HuH-7 (cell line): ENCODE measurements at places on chromosomes 13 and 19.

- peak; percentile 62 for DNase-seq
Measured at GRCh38 chr19:10219678-10220077, 11.5 kb downstream of the S1PR2 start.

DNA sequence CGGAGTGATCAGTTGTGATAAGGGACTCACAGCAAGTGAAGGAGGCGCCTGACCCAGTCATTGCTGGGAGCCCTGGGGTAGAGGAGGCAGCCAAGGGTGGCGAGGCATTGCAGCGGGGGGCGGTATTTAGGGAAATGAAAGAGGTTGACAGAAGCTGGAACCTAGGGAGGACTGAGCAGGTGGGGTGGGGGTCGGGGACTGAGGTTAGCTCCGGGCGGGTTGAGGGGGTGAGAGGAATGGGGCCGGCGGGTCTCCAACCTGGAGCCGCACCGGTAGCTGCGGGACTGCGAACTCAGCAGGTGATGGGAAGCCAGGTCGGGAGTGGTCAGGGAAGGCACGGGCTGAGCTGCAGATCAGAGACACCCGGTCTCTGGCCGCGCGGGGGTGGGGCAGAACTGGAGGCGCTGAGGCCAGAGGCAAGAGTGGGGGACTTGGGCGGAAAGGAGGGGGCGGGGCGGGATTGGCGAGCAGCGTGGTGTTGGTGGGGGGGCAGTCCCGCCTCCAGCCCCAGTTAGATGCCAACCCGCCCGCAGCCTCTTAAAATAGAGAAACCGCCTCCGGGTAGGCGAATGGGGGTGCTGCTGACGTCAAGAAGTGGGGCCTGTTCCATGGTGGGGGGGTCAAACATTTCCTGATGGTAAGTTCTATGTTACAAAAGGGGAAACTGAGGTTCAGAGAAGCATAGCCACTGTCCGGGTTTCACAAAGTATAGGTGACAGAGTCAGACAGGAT lies 1.5 kb downstream of the MAST3 start:
- no peak for DNase-seq

- no peak for DNase-seq
Measured at GRCh38 chr19:58326501-58326913, 287 bp upstream of the ZSCAN22 start.

DNA sequence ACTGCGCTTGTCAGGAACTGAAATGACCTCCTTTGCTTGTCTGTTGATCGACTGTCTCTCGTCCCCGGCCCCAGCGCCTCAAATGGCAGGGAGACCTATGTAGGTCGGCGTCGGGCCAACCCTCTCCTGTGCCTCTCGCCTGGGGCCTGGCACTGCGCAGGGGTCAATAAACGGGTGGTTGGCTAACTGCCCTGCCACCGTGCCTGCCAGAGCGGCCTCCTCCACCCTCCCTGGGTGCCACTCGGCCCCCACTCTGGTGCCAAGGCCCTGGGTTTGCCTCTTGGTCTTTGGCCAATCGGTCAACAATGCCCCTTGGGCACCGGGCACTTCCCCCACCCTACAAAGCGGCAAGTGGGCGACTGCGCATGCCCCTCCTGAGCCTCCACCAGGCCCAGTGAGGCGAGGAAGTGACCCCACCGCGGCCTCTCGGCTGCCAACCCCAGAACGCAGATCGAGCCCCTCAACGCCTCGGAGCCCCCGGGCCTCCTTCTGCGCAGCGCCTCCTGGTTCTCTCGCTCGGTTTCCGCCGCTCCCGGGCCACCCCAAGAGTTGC lies 1.1 kb downstream of the KEAP1 start:
- DNase-seq, result peak; percentile 46

DNA sequence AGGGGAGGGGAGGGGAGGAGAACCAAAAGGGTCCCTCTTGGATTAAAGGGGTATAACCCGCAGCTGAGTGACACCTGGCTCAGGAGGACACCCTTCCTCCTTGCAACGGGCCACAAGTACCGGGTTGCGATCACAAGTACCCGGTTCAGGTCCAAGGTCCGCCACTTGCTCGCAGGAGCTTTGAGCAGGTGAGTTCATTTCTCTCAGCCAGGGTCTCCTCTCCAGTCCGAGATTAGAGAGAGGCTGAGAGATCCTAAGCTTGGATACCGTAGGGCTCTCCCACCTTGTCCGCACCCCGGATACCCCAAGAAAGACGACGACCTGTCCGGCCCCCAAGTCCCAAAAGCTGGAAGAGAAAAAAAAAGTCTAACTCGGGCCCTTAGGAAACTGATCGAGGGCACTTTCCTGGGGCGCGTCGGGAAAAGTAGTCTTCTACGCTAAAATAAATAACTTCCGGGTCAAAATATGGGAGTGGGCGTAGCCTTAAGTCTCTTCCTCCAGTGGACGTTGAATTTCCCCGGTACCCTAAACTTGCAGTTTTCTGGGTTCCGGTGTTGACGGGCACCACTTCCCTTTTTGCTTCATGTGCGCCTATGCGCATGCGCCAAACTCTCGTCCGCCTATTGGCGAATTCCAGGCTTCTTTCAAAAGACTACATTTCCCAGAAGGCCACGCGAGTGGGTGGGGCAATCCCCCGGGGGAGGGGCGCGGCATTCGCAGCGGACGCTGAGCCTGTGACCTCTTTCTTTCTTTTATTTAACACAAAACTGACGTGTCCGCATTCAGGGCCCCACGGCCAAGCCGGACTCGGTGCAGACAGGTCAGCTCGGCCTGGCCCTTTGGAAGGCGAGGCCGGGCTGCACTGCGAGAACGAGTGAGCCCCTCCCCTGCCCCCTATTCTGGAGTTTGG lies 4.4 kb downstream of the C19orf67 start:
- DNase-seq, result peak; percentile 93
